ENCODE measurements at places on chromosomes 2 and 18. TPM values are rescaled to one million over a fixed set of nuclear protein-coding genes. Genes with fewer than 3 reads are reported as not detected.
A peak's percentile ranks its signal among the peaks of the same experiment; 100 is the strongest.

Gene NIFK
- 46.1 TPM for total RNA-seq

GRCh38 chr2:111039628-111040383 lies 80.9 kb upstream of the BCL2L11 start:
- no peak for DNase-seq

Gene CUL3
- total RNA-seq: 90.3 TPM

- no peak for DNase-seq
Observed at GRCh38 chr18:54080858-54081257, 143.6 kb downstream of the MBD2 start.

- DNase-seq: peak; percentile 2
Observed at GRCh38 chr2:176891105-176891504, 321.5 kb upstream of the HNRNPA3 start.

GRCh38 chr2:132652474-132652873 lies 17.5 kb downstream of the LYPD1 start:
- DNase-seq: no peak

DNA sequence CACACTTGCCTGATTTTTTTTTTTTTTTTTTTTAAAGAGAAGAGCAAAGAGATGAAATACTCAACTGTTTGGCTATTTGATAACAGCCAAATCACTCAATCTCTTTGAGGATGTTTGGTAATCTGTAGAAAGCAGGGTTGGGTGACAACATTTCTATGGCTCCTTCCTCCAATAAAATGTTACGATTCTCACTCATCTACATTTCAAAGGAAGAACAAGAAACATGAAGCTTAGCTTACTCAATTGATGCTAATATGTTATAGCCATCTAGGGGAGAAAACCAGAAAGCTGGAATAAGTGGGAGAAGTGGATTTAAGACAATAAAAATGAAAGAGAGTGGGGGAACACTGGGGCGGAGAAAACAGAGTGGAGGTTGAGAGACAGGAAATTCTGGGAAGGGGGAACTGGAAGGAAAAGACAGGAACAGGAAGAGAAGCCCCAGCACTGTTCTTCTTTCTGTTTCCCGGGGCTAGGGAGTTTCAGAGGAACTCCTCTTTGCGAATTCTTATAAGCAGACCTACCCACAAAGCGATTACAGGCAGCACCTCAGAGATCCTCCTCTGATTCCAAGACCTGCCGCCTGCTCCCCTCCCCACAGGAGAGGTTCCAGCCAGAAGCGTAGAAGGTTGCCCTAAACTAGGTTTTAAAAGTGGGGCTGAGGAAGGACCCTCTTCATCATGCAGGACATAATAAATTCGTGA lies 13.3 kb downstream of the ST3GAL5 start:
- DNase-seq: no peak

DNA sequence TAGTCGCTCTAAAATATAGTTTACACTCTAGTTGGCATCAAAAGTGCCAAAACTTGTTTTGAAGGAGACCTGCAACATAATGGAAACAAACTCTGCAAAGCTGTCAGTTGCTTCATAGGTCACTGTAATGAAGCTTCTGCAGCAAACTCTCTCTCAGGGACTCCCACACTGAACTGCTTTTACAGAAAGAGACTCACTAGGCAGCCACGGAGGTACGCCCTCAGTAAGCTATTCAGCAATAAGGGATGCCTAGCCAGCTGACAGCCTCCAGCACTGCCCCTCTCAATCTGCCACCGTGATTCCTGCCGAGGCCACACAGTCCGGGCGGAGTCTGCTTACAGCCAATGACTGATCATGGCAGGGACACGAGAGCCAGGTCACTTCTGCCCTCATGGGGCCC lies 51.1 kb downstream of the COLEC12 start:
- DNase-seq: no peak

GRCh38 chr18:23835506-23835905 lies 146.3 kb downstream of the LAMA3 start:
- no peak for DNase-seq

DNA sequence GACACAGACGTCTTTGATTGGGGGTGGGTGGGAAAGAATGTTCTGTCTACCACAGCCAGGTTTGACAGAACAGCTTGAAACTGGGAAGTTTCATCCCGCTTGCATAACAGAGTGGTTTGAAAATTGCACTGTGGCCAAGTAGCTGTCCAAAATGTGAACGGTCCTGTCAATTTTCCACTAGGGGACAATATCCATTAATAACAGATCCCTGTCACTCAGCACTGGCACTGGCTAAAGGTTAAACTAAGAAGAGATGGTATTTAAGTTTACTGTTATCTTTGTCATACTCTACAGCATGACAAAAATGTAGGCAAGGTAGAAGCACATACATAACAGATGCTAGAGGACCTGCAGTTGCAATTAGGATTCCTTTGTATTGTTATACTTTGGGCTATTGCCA lies 55.6 kb upstream of the ACMSD start:
- no peak for DNase-seq

DNA sequence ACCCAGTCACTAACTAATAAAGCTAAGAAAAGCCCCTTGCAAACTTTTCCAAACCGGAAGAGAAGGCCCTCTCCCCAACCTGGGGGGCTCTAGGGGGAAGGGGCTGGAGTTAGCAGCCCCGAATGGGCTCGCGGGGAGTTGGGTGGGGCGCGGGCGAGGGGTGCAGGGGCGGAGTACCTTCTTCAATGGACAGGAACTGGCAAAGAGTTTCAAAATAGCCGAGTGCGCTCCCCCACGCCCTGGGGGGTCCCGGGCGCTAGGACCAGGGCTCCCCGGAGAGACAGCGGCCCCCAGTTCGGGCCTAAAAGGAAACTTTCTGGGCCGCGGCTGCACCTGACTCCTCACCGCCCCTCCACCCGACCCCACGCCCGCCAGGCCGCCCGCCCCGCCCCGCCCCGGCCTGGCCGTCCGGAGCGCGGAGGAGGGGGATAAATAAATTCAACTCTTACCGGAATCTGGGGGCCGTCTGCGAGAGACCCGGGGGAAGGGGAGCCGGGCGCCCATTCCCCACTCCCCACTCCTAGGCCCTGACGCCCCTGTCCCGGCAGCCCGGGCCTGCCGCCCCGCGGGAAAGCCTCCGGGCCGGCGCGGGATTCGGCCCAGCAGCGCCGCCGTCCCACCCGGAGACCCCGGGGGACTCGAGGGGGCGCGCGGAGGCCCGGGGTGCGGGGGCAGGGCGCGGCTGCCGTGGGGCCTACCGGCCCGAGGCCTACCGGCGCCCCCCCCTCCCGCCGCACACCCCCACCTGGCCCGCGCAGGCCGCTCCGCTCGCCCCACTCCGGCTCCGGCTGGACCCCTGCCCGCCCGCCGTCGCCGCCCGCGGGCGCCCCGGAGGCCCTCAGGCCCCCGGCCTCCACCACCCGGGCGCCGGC lies 868 bp downstream of the INO80D start:
- no peak for DNase-seq

GRCh38 chr2:85078536-85078935 lies 54.7 kb upstream of the TCF7L1 start:
- no peak for DNase-seq

Gene GALNT13
- total RNA-seq: 2.5 TPM

- peak; percentile 49 for DNase-seq
Observed at GRCh38 chr18:43571078-43571689, 293.9 kb upstream of the SYT4 start.

DNA sequence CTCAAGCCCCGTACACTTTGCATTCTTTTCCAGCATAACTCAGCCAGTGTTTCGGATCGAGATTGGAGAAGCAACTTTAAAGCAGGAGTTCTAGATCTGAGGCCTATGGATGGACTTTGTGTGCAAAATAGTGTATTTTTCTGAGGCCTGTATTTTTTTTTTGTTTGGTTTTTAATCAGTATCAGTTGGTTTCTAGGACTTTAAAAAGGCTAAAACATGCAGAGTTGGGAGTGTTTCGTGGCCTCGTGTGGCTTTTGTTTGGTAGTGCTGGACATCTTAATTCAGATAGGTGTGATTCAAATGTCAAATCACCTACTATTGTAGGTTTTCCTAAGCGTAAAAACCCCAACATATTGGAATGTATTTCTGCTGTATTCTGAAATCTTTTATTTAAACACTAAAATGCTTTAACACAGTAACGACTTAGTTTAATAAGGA lies 282 bp upstream of the PUS10 start:
- DNase-seq: no peak

- no peak for DNase-seq
Observed at GRCh38 chr18:73981796-73982195, 165.8 kb downstream of the FBXO15 start.

Gene SP140
- total RNA-seq: 0.49 TPM

GRCh38 chr2:239816576-239817467 lies 208.3 kb downstream of the NDUFA10 start:
- DNase-seq: no peak

DNA sequence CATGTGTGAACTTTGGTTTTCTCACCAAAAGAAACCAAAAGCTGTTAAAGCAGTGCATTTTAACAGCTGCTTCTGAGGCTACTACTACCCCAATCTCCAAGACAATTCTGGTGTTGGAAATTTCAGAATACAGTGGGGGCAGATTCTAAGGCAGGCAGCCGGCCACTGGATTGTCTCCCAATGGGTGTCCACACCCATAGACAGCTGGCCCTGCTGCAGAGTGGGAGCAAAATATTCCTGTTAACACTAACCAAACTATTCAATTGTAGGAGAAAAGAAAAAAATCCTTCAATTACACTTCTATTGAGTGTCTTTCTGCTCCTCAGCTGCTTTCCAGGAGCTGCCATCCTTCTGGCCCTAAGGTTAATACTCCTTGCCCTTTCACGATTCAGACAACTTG lies 223.7 kb downstream of the ALK start:
- DNase-seq: no peak

Gene MYO3B
- 5.5 TPM for total RNA-seq

Gene FBXO41
- total RNA-seq: 0.79 TPM

DNA sequence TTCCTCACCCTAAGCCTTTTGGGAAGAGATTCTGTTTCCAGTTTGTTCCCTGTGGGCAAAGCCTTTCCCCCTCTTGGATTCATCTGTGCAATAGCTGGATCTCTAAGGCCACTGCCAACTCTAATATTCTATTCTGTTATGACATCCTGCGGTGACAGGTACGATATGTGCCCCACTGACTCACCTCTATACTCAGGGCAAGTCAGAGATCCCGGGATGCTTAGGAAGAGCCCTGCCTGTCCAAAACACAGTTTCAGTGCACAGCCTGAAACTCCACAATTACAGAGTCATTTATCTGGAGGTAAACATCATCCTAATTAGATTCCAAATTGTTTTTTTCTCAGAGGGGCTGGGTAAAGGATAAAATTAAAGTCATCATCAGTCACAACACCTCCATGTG lies 190.2 kb downstream of the TFCP2L1 start:
- no peak for DNase-seq

DNA sequence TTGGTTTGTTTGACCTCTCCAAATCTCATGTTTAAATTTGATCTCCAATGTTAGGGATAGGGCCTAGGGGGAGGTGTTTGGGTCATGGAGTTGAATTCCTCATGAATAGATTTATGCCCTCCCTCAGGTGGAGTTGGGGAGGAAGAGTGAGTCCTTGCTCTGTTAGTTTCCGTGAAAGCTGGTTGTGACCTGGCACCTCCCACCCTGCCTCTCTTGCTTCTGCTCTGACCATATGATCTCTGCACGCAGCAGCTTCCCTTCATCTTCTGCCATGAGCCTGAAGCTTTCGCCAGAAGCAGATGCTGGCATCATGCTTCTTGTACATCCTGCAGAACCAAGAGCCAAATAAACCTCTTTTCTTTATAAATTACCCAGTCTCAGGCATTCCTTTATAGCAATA lies 231.6 kb upstream of the ERBB4 start:
- DNase-seq: no peak

- DNase-seq: peak; percentile 51
Observed at GRCh38 chr18:22983175-22983574, 50.0 kb downstream of the RBBP8 start.

Gene SPP2
- total RNA-seq: not detected

DNA sequence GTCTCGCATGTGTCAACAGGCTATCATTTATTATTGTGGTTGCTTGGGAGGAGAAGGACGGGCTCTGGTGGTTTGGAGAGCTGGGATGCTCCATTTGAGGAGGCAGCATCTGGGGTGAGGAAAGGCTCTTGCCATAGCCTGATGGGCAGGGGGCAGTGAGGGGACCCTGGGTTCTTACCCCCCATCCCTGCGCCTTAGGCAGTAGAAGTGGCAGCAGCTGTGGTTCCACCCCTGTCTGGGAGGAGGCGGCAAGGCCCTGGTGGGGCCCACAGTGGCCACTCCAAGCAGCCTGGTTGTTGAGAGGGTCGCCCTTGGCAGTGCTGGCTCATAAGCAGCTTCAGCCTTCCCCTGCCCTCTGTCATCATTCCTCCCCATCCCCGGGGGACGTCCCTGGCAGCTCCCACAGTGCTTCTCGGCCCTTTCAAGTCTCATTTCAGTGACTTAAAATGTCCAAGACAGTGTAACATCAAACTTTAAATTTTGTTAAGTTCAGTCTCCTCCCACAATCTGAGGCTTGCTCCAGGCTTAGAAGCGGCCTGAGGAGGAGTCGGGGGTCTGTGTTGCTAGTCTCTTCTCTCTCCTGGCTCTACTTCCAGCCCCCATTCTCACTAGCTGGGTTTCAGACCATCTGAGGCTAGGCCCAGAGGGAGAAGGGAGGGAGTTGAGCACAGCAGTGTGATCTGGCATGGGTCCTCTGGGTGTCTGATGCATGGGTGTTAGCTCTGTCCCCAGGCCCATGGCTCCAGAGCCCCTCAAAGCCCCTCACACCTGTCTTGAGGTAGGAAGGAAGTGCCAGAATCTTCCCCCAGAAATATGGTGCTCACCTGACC lies 34.9 kb upstream of the PTPN4 start:
- DNase-seq: no peak

GRCh38 chr2:183678908-183679307 lies 554.7 kb downstream of the NUP35 start:
- DNase-seq: no peak

- DNase-seq: no peak
Observed at GRCh38 chr2:139864821-139865302, 1084.7 kb upstream of the NXPH2 start.

DNA sequence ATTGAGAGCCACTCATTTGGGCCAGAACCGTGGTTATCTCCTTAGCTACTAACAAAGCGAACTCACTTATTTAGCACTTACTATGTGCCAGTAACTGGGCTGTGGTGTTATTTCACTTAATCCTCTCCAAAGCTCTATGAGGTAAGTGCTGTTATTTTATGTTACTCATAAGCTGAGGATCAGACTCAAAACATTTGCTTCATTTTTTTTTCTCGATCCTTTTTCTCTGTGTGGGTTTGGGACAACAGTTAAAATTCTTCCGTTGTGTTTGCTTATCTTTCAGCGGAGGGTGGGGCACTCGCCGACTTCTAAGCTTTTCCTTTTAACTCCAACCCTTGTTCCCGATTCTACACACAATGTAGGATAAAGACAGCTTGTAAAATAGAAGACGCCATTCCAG lies 52.8 kb downstream of the TMEM178A start:
- DNase-seq: no peak

GRCh38 chr18:60163622-60164021 lies 209.0 kb downstream of the MC4R start:
- no peak for DNase-seq

Gene UGT1A7
- 0.30 TPM for total RNA-seq

Gene GCFC2
- total RNA-seq: 27.4 TPM

DNA sequence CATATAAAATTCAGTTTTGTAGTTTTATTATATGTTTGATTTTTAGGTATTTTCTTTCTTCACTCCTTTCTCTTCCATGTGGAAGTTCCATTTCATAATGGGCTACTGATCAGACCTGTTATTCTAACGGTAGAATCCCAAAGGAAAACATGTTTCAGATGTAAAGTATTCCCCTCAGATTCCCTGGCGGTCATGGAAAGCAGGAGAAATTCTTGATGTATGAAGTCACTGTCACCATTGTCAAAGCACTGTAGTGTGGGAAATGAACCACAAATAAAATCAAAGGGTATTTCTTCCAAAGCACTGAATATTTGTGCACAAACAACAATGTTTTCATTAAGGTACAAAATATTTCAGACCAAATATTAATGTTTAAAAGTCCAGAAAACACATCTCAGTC lies 237.3 kb upstream of the KLHL14 start:
- no peak for DNase-seq

Data from skin of body (tissue), 3 donors.